Stimulated activated CD8-positive, alpha-beta memory T cell treated with anti-CD3 and anti-CD28 coated beads, Interleukin-4, amount 100 ng/mL, for 48 hours (primary cell): ENCODE measurements at places on chromosomes 1 and 21.

DNA sequence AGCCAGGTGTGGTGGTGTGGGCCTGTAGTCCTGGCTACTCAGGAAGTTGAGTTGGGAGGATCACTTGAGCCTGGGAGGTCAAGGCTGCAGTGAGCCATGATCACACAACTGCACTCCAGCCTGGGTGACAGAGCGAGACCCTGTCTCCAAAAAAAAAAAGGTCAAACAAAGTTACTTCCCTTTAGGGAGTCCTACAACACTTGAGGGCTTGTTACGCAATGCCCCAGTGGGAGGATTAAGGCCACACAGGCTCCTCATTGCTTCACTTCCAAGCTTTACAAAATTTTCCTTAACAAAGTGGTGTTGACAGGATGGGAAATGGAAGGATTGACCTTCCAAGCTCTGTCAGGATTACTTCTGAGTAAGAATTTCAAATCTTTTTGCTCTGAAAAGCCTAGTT, 6.2 kb upstream of the EXTL1 start:
- DNase-seq: no peak

GRCh38 chr1:65691152-65691900, 101.4 kb upstream of the PDE4B start:
- DNase-seq: no peak

GRCh38 chr1:35691080-35691479, 27.6 kb downstream of the C1orf216 start:
- DNase-seq: no peak

DNA sequence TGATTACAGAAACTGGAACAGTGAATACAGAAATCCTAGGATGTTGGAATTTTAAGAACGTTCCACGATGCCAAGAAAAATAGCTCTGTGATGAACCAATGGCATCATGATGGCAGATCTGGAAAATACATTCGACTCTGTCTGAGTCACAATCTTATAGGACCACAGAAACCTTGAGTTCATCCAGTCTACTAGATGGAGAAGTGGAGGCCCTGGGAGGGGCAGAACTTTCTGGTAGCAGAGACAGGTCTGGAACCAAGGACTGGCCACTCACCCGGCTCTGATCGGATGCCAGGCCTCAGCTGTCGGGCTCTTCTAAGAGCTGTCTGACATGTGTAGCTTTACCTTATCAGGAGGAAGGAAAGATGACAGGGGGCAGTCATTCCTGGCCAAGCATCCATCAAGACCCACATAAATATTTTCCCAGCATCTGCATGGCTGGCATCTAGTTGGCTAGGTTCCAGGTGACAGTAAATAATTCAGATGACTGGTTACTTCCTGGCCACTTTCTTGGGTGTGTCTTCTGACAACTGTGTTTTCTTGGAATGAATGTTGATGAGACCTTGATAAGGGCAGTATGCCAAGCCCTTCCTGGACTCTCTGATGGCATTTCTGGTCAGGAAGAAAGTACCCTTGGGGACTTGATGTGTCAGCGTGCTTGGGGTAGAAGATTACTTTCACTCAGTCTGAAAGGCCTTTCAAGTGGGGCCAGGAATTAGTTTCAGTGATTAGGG, 72.6 kb upstream of the TRABD2B start:
- no peak for DNase-seq

DNA sequence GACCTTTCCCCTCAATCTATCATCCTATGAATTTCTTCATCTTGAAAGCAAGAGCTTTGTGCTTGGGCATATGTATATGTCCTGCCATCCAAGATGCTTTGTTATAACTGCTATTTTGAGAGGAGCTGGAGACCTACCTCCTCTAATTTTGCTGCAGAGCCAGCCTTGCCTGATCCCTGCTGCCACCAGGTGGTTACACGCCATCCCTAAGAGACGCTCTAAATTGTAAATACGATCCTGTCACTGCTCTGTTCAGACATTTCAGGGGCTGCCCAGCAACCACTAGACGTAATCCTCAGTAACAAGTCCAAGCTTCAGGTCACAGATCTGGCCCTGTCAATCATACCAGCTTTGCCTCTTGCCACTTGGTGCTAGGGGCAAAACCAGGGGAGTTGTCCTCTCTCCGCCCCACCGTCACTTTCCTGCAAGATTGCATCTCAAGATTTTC, 32.9 kb downstream of the GPA33 start:
- peak; percentile 46 for DNase-seq

GRCh38 chr1:35243691-35244090, 24.8 kb upstream of the ZMYM4 start:
- no peak for DNase-seq

DNA sequence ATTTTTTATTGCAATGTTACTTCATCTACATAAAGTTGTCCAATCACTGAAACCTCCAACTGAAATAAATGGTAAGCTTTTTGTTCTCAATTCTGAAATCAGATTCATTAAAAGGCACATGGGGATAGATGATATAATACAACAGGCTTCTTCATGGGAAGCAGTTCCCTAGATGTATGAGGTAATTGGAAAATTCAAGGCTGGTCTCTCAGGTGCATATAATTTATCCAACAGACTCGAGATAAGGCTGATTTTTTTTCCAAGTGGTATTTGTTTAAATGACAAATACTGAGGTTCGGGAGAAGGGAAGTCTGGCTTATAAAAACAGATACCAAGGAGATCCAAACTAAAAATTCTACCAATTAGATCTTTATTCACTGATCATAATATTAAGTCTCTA, 14.2 kb downstream of the TRIM45 start:
- no peak for DNase-seq

- DNase-seq: no peak
Observed at GRCh38 chr1:11052839-11053757, 6.1 kb upstream of the MASP2 start.

GRCh38 chr1:19010995-19011844, 54.7 kb upstream of the IFFO2 start:
- peak; percentile 85 for DNase-seq

DNA sequence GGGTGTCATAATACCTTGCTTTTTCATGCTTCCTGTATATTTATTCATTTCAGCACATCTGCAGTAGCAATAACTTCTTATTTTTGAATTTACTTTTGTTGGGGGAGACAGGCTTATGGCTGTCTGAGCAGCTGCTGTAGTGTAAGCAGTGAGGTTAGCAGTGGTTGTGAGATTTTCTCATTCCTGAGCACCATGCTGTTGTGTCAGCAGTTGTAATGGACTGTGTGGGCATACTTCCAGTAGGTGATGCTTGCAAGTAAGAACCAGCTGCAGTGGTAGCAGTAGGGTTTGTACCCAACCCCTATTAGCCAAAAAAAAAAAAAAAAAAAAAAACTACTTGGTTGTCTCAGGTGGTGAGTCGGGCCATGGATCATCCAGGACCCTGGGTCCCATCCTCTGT, 311.6 kb downstream of the NUF2 start:
- DNase-seq: no peak

- no peak for DNase-seq
Observed at GRCh38 chr1:166911624-166912023, 35.6 kb upstream of the TADA1 start.

DNA sequence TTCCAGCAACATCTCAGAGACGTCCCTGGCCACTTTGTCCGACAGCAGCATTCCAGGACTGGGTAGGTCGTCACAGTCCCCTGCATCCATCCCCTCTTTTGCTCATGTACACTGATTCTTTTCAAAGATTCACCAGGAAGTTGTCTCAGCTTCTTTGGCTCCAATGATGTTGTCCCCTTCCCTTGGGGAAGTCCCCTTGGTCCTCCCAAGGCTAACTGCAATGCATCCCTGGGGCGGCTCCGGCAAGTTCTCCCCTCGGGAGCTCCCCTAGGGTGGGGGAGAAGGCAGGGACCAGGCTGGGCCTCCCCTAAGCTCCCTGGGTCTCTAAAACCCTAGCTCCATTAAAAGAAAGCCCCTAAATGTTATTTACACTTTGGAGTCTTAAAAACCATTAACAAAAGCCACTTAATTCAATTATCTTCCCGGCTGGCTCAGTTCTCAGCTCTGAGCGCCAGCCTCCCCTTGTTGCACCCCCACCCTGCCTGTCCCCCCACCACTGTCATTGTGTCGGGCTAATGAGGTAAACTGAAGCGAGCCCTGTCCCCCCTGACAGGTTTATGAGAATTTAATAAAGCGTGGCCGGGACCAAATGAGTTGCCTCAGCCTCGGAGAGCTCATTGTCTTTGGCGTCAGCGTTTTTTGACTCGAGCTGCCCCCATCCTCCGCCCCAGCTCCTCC, 25.3 kb downstream of the KNCN start:
- DNase-seq: no peak

DNA sequence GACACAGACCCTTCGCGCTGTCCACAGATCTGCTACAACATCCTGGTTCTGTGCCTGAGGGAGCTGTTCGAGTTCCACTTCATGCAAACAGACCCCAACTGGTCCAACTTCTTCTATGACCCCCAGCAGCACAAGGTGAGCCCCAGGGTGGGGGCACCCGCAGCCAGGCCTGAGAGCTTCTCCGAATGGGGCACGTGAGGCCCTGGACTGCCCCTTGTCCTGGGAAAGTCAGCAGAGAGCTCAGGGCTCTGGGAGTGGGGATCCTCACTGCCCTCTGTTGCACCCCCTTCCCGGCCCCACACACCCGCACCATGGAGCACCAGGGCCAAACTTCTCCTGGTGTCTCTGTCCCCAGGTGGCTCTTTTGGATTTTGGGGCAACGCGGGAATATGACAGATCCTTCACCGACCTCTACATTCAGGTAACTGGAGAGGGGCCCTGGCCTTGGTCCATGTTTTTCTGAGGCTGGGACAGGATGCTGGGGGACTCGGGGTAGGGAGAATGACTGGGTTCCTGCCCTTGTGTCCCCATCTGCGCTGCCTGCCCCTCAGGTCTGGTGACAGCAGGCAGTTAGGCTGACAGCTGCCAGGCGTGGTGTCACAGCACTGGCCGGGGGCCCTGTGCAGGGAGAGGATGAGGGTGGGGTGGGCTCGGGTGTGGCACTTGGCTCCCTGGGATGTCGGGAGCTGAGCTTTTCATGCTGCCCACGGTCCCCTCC, 44.6 kb downstream of the COQ8A start:
- DNase-seq: no peak

DNA sequence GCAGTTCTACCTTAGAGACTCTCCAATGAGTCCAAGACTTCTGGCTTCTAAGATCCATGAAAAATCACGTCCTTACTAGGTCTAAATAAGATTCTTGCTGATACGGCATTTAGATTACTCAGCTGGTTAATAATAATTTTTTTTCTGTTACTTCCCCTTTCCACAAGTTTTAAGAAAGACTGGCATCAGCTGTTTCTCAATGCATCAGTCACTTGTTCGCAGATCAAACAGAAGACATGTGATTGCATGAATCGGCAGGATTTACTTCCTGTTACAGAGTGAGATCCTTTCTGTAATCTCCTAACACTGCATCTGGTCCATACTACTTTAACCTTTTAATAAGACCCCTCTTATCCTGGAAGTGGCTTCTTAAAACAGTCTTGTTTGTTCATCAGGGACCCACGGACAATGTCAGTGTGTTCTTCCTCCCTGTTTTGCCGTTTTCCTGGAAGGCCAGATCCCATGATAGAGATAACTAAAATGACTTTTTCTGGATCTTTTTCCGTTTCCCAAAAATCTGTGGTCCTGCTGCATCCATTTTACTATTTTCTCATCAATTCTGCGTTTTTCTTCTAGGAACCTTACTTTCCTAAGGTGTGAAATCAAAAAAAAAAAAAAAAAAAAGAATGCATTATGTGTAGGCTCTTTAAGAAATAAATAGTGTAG, 6.1 kb downstream of the NPL start:
- DNase-seq: no peak

DNA sequence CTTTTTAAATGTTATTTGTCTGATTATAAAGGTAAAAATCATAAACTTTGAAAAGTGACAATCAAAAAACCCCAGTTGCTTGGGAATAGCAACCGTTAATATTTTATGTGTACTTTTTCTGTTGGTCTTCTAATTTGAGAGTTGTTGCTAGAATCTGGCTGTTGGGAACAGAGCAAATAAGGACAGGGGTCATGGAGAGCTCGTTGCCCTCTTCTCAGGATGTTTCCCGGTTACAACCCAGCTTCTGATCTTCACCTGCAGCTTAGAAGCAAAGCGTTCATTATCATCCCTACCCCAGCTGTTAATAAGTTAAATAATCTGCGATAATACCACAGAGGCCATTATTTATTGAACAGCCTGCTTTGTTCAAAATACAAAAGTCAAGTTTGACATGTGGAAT, 22.1 kb upstream of the NFASC start:
- DNase-seq: no peak

DNA sequence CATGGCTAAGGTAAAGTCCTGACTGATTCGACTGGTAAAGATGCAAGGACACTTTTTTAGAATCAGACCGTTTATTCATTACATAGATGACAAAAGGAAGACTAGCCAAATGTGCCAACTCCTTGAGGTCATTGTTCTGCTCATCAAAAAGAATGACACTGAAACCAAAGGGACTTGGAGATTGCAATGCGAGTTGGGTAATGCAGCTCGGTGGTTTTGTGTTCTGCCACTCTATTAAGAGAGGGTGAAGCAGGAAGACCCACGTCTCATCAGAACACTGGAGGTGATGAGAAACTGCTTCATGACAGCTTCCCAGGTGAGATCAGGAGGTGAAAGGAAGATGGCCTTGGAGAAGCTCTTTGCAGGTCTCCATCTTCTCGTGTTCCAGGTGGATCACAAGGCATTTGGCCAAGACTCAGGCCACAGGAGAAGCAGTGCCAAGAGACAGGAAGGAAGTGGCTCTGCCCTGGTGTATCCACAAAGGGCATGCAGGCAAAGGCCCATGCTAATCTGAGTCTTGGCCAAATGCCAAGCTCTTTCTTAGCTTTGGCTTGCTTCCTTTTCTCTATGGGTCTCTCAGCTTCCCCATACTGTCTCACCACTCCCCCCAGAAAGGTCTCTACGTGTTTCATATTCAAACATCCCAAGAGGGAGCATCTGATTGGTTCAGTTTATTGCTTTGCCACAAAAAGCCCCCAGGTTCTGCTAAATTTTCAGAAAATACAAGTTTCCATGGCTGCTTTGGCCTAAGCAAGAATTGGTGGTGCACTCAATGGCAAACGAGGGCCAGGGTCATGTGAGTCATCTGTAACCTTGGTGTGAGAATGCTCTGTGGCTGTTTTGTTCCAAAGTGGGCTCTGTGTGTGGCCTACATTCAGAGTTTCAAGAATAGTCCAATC, 5.7 kb upstream of the CCT8 start:
- peak; percentile 47 for DNase-seq

DNA sequence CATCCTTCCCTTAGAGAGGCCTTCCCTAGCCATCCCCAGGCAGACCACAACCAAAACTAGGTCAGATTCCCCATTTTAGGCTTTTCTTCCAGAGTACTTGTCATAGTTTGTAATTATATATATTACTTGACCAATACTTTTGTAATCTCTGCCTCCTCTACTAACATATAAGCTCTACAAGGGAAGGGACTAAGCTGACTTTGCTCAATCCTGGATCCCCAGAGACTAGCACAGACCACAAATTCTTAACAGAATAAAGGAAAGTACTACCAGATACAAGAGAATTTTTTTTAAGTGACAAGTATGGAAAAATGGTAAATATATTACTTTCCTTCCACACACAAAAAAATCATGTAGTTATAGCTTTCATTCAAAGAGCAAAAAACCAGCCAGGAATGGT, 2.0 kb downstream of the ZMYM6 start:
- no peak for DNase-seq

- DNase-seq: no peak
Observed at GRCh38 chr1:54161495-54162168, 8.8 kb upstream of the CDCP2 start.

GRCh38 chr1:150150133-150151021, 661 bp downstream of the PLEKHO1 start:
- DNase-seq: peak; percentile 50

GRCh38 chr1:53738205-53739108, 507 bp downstream of the GLIS1 start:
- DNase-seq: no peak

- DNase-seq: no peak
Observed at GRCh38 chr1:232669981-232670747, 40.2 kb upstream of the SIPA1L2 start.

GRCh38 chr21:45972716-45973474, 8.7 kb upstream of the COL6A1 start:
- DNase-seq: no peak
